Activated T-helper 1 cell treated with anti-CD3 and anti-CD28 coated beads, Interleukin-2, amount 50 U/mL, for 16 hours (primary cell): ENCODE measurements at places on chromosomes 2 and 18.

- DNase-seq, result no peak
These were observed 238.2 kb upstream of the RBBP8 start for GRCh38 chr18:22694954-22695353.

DNA sequence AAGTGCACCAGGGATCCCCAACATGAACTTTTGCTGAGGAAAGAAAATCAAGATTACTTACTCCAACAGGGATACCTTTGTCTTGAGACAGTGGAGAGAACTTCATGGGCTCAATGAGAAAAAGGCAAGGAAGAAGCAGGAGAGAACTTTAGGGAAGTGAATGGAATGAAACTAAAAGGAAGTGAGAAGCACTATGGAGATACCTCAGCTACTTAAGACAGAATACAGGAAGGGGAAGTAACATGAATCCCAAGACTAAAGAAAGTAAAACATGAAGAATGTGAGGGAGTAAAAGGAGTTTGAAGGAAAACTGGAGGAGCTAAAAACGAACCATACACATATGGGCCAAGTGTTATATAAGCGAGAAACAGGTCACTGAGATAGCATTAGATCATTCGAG, 32.4 kb upstream of the ACTR3 start:
- DNase-seq, result no peak

- DNase-seq, result no peak
These were observed 17.4 kb downstream of the SRD5A2 start for GRCh38 chr2:31563273-31563839.

- no peak for DNase-seq
These were observed 89.4 kb downstream of the HDAC4 start for GRCh38 chr2:239311132-239312040.

- DNase-seq, result no peak
These were observed 211.4 kb downstream of the SH3RF3 start for GRCh38 chr2:109340381-109340780.

- DNase-seq, result no peak
These were observed 166.5 kb upstream of the ALPP start for GRCh38 chr2:232211743-232212686.

DNA sequence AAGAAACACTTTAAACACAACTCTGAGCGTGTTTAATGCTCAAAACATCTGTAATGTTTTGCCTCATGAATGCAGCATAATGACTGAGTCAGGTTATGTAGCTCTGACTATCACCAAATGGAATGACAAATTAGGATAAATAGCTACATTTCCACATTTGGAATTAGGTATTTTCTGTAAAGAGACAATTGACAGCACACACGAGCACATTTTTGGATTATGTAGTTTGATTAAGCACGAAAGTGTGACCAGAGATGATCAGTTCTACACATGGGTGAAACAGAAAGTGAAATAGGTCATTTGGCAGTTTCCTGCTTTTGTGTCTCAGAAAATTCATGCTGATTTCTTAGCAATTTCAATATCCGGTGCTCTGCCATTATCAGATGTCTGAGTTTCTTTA, 29.0 kb downstream of the LPIN1 start:
- no peak for DNase-seq

GRCh38 chr2:33384599-33384961, 91.9 kb upstream of the RASGRP3 start:
- no peak for DNase-seq

DNA sequence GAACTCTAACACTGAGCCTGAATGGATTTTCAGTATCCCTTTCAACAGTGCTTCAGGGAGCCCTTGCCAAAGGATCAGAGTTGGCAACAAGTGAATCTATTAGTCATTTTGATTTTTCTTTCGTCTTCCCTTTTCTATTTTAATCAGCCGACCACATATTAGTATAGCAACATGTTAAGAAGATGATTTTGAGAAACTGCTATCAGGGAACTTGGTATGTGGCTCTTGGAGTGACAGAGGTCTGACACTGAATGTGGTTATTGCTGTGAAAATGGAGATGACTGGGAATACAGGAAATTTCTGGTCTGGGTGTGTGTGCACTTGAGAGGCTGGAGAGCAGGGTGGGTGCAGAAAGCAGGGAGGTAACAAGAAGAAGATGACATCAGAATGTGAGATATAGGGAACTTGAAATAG, 28.7 kb upstream of the IL1RL1 start:
- DNase-seq, result no peak

DNA sequence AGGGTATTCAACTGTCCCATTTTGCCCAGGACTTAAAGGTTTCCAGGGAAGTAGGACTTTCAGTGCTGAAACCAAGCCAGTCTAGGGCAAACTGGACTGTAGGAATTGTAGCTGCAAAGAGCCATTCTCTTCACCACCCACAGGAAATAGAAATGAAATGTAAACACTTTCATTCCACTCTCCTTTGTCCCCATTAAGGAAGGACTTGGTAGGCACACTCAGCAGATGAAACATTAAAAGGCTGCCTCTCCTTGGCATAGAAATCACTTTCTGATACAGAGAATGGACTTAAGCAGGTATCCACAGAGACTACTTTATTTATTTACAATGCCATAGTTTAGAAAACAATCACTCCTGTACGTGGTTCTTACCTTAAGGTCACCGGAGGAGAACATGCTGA, 102.9 kb upstream of the CCDC195 start:
- DNase-seq, result no peak
